ENCODE measurements at places on chromosomes 1 and 21.

GRCh38 chr1:219585837-219586455, 27.0 kb downstream of the ZC3H11B start:
- DNase-seq = no peak

DNA sequence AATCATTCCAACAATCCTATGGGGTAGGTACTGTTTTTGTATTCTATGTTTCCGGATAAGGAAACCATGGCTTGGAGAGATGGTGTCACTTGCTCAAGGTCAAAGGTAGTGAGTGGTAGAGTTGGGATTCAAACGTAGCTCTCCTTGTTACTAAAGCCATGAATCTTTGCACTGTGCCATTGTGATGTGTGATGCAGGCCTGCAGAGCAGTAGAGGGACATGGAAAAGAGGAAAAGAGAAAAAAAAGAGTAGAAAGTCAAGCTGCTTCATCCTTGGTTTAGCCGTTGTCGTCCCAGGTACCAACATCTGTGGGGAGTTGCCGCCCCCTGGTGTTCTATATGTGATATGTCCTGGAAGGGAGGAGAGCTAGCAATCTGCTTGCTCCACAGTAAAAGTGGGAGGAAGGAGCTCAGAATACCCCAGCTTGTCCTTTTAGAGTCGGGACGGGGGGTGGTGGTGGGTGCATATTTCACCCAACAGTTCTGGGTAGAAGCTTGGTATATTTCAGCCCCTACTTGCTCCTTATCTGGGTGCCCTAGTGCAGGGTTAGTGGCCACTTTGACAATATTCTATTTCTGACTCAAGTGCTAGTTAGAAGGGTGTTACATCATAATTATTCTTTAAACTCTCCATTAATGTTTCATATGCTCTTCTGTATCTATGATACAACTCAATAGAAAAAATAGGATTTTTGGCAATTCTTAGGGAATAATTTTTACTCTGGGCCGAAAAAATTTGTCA, 98.4 kb downstream of the EBNA1BP2 start:
- DNase-seq = peak; percentile 44

DNA sequence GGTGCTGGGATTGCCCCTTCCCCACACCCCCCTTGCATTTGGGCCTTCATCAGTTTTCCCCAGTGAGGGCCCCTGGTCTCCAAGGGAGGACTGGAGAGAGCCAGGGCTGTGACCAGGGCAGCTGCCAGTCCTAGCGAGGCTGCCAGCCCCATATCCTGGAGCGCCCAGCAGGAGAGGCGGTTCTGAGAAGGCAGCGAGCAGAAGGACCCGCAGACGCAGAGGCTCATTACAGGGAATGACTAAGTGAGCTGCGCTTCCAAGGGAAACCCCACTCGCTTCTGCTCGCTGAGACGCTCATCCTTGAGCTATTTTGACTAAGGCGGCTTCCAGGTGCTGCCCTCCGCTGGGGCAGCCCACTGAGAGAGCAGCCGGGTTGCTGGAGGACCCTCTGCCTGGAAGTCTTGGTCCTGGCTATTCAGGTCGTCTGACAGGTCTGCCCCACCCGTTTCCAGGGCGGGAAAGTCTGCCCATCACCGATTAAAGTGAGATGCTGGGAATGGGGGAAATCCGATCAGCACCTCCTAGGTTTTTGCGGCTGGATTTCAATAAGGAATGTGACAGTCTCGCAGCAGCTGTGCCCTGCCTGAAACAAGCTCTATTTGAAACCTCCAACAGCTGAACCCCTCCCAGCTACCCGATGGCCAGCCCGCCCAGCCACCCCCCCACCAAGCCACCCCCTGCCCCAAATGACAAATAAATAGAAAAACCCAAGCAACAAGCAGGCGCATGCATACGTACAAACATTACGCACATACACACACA, 2.8 kb downstream of the KCNN3 start:
- DNase-seq = peak; percentile 47

- DNase-seq = no peak
Measured at GRCh38 chr21:46093668-46094400, 4.1 kb upstream of the COL6A2 start.

GRCh38 chr21:16640297-16641027, 872.4 kb upstream of the CXADR start:
- no peak for DNase-seq

GRCh38 chr1:68293122-68293521, 60.8 kb upstream of the WLS start:
- DNase-seq = no peak

GRCh38 chr1:10888291-10888690, 91.8 kb upstream of the CASZ1 start:
- no peak for DNase-seq

- no peak for DNase-seq
Measured at GRCh38 chr21:38533887-38534286, 35.6 kb upstream of the ERG start.

DNA sequence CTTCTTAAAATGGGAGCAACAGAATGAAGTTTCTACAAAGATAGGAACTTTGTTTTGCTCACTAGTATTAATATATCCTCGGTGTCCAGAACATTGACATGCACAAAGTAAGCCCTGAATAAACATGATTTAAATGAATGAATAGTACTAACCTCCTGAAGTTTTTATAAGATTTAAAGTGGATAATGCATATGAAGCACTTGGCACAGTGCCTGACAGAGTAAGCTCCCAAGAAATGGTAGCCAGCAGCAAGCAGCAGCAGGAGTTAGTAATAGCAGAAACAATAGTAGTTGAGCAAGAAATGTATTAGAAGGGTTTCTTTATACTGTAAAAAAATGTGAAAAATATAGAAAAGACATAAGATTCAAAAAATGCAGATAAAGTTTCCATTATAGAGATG, 258.1 kb upstream of the C1orf87 start:
- DNase-seq = no peak

Data from amniotic stem cell (primary cell).